ENCODE measurements at places on chromosomes 12 and 14.

DNA sequence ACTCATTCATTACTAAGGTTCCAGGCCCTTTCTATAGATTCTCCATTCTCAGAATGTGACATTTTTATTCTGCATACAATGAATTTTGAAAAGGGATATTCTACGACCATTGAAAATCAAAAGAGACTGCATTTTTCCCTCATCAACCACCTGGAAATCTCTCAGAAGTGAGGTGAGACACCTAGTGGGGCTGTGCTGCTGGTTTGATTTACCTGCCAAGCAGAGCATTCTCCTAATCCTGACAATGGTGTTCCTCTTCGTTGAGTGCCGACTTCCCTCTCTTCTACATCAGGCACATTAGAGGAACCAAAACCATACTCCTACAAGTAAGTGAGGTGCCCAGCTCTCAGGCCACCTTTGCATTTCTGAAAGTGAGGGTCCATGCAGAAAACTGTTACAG, 14.9 kb downstream of the CKB start:
- DNase-seq = no peak

DNA sequence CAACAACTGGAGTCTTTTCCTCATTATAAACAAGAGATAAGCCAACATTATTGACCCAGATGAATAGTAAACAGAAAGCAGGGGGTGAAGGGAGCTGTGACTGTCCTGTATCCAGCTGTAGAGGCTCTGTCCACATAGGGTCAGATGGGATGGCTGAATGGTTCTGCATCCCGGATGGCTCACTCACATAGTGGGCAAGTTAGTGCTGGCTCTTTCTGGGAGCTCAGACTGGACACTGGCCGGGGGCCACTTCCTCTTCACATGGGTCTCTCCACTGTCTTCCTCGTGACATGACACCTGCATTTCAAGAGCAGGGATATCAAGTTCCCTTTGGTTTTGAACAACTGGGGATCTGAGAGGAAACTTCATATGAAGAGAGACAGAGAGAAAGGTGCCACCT, 969.6 kb upstream of the TMEM132C start:
- no peak for DNase-seq

GRCh38 chr12:94560431-94561221, 89.7 kb downstream of the TMCC3 start:
- peak; percentile 53 for DNase-seq

GRCh38 chr12:83613586-83614110, 926.9 kb downstream of the TMTC2 start:
- no peak for DNase-seq

DNA sequence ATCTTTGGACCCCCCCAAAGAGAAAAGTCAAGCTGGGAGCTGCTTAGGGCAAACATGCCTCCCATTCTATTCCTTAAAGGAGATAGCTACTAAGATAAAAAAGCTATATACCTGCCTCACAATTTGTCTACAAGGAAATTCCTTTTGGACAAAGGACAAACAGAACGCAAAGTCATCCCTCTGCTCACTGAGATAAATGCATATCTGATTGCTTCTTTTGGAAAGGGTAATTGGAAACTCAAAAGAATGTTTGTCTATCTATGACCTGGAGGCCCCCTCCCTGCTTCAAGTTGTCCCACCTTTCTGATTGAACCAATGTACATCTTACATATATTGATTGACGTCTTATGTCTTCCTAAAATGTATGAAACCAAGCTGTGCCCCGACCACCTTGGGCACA, 80.9 kb upstream of the FUT8 start:
- DNase-seq = no peak

GRCh38 chr12:105524961-105525360, 194.5 kb downstream of the C12orf75 start:
- DNase-seq = no peak

GRCh38 chr12:111428728-111429175, 23.0 kb downstream of the SH2B3 start:
- DNase-seq = no peak

GRCh38 chr14:54722791-54723432, 156.0 kb downstream of the SAMD4A start:
- peak; percentile 36 for DNase-seq

- no peak for DNase-seq
Measured at GRCh38 chr12:22881878-22882385, 257.0 kb downstream of the ETNK1 start.

DNA sequence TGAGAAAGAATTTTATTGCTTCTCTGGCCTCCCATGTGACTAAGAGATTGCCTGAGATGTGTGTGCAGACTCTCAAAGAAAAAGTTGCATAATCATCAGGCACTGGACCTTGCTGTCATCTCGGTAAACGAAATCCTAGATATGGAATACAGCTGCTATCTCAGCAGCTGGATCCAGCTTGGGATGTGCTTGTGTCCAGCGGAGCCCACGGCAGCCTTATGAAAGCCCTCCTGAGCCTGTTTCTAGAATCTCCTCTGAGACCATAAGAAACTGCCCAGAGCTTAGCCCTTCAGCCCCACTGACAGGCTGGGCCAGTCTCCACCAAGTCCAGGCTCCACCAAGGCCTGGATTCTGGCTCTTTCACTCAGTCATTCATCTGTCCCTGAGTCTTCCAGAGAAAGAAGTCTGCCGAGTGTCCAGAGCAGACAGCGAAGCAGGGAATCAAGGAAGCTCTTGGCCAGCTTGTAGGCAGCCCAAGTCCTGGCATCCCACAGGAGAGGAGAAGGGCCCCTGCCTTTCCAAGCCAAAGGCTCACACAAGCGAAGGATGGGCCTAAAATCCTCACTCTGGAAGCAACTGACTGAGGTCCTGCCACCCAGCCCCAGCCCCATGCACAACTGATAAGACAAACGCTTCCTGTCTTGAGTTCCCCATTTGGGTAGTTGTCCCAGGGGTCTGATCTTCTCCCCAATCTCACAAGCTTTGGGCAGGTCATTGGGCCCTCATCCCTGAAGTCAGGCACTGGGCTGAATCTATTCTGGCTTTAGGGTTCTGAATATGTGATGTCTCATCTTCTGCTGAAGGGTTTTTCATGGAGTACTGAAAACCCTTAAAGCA, 97.8 kb downstream of the SEC23A start:
- DNase-seq = peak; percentile 56

DNA sequence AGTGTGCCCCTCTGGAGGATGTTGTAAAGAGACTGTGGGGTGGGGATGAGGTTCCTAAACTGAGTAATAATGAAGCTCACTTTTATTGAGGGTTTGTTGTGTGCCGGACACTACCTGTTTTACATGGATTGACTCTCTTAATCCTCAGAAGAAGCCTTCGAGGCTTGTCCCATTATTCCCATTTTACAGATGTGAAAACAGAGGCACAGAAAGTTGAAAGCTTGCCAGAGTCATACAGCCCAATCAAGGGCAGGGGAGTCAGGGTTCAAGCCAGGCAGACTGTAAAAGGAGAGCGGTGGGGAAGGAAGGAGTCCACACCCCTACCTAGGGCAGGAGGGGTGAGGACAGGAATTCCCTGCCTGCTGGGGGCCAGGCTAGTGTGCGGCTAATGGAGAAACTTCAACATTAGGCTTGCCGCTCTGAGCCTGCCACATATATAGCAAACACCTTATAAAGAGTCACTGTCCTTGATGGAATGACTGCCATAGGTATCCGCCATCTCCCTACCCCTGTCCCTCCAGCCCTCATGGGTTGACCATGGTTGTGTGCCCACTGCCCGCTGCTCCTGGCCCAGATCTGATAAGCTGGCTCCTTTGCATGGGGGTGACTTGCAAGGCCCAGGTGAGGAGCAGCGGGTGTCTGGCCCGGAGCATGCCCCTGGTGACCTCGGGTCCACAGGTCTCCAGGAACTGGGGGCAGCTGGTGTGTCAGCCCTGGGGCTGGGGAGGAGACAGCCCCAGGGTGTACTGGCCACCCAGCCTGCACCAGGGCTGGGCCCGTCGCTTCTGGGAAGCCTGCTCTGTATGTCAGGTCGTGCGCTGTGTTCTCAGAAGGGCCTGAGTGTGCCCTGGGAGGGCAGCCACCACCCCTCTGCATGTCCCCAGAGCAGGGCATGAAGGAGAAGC, 12.2 kb downstream of the ORAI1 start:
- DNase-seq = no peak

GRCh38 chr12:122959566-122960192, 6.6 kb downstream of the ABCB9 start:
- DNase-seq = no peak

DNA sequence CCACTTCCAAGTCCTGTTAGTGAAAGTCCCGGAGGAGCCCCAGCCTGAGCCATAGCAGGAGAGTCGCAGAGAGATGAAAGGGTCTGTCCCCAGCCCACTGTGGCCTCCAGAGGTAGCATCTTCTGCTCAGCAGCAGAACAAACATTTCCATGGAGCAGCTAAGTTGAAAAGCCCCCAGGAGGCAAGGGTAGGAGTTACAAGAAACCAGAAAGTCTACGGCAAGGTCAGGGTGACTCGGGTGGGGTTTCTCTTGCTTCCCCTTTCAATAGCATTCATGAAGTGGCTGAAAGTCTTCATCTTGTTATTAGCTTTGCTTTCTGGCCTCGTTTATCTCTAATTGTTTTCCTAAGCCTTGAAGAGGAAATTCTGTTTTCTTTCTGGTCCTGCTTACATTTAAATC, 151.2 kb upstream of the DIO3 start:
- DNase-seq = no peak

DNA sequence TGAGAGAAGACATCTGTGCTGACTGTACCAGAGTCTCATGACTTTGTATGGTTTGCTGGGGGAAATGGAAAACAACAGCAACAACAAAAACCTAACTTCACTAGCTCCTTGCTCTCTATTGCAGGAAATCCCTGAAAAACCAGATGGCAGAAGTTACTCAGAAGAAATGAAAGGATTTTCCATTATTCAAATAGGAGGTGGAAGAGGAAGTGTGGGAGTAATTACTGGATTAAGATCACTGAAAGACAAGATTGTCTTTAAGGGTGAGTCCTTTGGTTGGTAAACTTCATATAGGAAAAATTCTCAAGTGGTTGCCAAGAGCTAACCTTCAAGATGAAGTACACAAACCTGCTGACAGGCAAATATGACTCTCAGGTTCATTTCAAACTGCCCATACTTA, 391.9 kb upstream of the ATP2B1 start:
- no peak for DNase-seq

DNA sequence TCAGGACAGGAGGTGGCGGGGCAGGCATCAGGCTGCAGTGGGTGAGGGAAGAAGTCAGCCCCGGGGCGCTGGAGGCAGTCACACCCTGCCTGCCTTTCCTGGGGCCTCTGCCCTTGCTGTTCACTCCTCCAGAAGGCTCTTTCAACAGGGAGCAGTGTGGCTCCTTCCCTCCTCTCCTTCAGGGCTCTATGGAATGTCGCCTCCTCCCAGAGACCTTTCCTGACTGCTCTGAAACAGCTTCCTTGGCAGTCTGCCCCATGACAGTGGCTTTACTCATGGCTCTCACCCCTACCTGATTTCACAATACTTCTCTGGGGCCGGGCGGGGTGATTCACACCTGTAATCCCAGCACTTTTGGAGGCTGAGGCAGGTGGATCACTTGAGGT, 7.1 kb downstream of the RHOF start:
- peak; percentile 94 for DNase-seq

DNA sequence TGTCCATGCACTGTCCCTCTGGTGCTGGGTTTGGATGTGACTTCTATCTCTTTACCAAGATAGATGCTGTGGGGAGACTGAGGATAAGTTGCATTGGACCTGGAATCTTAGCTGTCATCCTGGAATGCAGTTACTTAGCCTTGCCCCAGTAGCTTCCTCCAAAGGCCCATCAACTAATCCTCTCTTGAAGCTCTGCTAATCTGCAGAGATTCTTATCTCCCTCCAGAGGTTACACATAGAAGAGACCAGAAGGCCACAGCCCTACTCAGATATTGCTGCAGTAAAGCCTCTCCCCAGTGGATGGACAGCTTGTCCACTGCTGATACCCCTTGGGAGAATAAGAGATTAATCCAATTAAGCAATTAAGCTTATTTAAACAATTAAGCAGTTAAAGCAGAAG, 867.2 kb downstream of the BCL11B start:
- DNase-seq = no peak

GRCh38 chr12:75739912-75740311, 228.5 kb upstream of the KRR1 start:
- DNase-seq = no peak

- DNase-seq = no peak
Measured at GRCh38 chr14:31405599-31406232, 14.6 kb downstream of the HEATR5A start.

DNA sequence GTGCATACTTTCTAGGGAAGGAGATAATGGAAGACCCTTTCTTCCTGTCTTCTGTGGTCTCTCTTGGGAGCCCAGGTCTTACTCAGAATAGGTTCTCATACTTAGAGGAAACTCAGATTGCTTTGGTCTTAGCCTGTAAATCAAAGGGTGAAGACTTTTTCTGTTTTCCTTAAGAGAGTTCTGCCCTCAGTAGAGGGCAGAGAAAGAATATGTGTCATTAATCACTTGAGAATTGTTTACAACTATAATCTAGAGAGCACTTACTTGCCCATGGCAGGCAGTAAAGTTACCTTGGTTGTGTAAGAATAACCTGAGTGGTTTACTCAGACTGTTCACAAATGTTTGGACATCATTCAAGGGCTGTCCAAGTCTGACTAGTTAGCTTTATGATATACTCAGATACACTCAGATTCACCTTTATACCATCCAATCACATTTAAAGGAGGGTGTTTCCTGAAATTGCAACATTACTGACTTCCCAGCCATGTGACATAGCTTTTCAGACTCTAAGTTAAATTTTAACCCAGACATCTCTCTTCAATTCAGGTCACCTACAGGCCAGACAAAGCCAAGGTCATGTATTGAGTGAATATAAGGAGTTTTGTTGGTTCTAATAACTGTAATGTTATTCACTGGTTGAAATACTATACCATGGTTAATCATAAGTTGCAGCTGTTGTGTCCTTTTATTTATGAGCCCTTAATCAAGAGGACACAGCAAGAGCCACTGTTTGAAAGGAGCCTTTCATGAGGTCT, 372.2 kb downstream of the RAD51B start:
- DNase-seq = peak; percentile 37

DNA sequence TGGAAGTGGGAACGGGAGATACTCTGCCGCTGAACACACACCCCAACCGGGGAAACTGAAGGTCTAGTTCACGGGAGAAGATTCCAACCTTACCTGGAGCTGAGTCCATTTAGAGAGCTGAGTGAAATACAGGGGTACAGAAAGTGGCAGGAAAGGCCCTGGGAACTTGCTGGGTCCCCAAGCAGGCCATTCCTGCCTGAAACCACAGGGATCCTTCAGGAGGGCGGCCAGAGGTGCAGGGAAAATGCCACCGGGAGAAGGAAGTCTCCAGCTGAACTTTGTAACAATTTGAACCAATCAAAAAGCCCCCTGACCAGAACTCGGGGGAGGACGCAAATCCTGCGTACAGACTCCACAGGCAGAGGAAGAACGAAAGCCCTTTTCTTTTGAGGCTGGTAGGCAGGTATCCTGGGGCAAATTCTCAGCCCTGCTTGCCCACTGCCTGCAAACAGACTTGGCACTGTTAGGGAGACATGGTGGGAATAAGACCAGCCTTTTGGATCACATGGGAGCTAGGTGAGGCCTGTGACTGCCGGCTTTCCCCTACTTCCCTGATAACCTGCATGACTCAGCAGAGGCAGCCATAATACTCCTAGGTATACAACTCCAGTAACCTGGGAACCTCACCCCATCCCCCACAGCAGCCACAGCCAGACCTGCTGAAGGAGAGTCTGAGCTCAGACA, 170.9 kb downstream of the SEC23A start:
- DNase-seq = no peak

- DNase-seq = no peak
Measured at GRCh38 chr12:53208877-53209463, 1.9 kb upstream of the ITGB7 start.

All from IMR-90 (cell line).